ENCODE measurements at places on chromosomes 7 and 10.
A peak's percentile ranks its signal among the peaks of the same experiment; 100 is the strongest.

DNA sequence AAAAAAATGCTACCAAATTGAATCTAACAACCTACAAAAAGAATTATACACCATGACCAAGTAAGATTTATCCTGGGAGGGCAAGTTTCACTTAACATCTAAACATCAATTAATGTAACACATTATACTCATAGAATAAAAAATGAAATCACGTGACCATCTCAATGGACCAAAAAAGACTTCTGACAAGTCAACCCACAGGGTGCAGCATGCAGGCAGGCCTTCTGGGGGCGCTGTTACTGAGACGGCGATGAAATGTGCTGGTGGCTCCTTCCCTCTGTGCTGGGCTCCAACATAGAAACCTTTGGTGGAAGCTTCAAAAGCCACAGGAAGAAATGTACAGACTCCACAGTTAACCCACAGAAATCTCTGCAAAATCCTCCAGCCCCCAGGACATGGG, 103.1 kb downstream of the INHBA start:
- peak; percentile 1 for DNase-seq

DNA sequence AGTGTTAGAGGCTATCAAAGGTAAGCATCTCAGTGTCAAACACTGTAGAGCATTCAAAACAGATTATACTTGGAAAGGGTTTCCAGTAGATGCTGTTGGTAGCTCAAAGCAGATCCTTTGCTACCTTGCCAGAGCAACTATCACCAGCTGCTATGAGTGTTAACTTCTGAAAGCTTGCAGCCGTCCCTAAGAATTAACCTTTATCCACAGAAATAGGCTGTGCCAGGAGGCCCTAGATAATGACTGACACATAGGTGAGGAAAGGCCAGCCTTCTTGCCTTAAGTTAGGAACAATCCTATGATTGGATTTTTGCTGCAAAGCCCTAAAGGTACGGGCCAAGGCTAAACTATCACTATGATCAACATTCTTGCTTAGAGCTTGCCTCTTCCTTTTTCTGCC, 263.2 kb downstream of the DGKB start:
- DNase-seq, result no peak

GRCh38 chr7:52877240-52877639, 158.2 kb upstream of the POM121L12 start:
- DNase-seq, result no peak

DNA sequence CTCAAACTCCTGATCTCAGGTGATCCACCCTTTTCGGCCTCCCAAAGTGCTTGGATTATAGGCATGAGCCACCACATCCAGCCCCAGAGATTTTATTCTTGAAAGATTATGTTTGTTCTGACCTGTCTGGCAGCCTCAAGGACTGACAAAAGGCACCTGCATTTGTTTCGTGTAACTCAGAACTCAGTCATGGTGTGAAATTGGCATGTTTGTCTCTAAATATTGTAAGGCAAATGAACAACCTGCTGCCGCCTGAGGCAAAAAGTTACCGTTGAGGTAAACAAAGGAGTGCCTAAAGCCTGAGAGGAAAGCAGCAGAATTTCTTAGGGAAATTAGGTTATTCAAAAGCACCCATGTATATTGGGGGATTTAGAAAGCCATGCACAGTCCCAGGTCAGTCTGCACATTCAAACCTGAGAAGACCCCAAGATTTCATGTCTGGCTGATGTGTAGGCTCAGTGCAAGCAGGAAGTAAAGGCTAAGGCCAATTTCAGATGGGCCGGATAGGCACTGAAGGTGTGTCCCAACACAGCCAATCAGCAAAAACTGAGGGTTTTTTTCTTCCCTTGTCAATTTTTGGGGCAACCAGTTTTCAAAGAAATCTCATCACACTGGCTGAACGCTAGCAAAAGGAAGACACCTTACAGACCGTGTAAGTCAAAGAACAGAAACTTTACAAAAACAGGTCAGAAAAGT, 33.3 kb upstream of the HHEX start:
- no peak for DNase-seq

- no peak for DNase-seq
Observed at GRCh38 chr10:95542761-95543160, 18.4 kb downstream of the SORBS1 start.

GRCh38 chr10:60508037-60508436, 118.4 kb upstream of the ANK3 start:
- no peak for DNase-seq

- DNase-seq, result no peak
Observed at GRCh38 chr7:3757059-3757458, 456.0 kb downstream of the SDK1 start.

- DNase-seq, result no peak
Observed at GRCh38 chr10:49602380-49603023, 7.6 kb upstream of the SLC18A3 start.

- DNase-seq, result no peak
Observed at GRCh38 chr10:13816195-13816925, 229.6 kb downstream of the PRPF18 start.

GRCh38 chr7:25636871-25637283, 408.6 kb upstream of the NPVF start:
- DNase-seq, result no peak

DNA sequence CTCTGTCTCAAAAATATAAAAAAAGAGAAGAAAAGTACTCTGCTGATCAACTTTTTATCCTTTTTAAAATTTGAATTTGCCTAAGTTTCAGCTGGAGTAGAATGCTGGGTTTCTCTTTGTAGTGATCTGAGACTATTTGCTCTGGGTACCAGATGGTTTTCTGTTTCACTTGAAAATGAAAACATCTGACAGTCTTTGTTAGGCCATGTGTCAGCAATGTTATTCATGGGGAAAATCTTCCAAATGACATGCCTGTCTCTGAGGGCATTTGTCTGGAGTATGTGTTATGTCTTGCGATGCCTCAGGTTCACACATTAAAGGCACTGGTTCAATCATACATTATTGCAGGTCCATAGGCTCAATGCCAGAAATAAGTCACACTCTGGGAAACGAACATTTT, 175.3 kb upstream of the TMEM229A start:
- no peak for DNase-seq

DNA sequence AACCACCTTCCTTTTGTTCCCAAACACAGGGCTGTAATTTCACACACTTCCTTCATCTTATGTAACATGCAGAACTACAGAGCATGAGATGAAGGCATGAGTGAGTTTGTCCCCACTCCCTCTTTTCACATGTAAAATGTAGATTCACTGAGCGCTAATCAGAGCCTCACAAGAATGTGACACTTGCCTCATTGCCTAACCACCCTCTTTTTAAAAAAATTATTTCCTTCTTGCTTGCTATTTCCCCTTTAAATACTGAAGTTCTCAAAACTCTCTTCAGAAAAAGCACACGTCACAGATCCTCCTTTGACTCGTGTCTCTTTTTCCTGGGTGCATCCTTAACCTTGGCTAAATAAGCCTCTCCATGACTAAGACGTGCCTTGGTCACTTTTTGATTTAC, 121.2 kb upstream of the TARP start:
- DNase-seq, result no peak

GRCh38 chr7:101927802-101928201, 110.4 kb downstream of the CUX1 start:
- no peak for DNase-seq

DNA sequence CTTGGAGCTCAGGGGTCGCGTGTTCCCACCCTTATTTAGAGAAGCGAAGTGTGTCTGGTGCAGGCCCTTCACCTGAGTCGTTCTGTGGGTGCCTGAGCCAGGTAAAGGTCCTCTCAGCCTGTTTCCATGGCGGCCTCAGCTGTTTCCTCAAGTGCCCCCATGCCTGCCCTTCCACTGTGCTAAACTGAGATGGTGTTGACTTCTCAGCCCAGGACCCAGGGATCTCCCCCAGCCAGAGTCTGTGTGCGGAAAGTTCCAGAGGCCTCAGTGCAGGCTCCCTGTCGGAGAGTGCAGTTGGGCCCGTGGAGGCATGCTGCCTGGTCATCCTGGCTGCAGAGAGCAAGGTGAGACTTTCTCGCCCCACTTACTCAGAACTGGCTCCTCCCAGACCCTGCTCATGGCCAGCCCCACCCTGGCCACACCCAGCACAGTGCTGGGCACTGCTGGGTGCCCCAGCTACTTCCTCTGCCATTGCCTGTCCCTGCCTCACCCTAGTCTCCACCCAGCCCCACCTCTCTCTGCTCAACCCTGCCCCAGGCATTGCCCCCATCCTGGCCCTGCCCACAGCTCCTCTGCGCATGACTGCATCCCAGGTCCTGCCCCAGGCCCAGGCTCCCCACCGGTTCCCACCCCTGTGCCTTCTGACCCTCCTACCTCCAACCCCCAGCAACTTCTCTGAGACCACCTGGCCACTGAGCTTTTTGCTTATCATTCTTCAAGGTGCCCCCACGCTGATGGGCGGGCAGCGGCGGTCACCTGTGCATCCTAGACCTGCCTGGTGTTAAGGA, 20.3 kb downstream of the NACAD start:
- DNase-seq, result no peak

DNA sequence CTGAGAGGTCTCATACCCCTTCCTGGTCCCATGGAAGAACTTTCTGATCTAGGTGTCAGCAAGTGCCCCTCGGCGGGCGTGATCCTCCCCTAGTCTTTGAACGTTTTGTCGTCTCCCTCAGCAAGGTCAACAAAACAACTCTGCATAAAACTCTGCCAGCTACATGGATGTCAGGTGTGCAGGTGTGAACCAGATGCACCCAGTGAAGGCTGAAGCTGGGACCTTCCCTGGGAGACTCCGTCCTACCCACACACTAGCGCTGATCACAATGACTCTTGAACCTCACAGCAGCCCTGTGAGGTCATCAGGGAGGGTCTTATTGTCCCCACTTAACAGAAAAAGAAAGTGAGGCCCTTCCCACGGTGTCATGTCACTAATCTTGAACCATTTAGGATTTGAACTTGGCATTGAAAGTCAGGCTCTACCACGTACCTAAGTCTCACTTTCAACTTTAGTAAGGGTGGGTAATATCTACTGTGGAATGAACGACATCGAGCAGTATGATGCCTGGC, 68.1 kb downstream of the VSTM4 start:
- DNase-seq, result no peak

- DNase-seq, result no peak
Observed at GRCh38 chr10:71126432-71126831, 85.9 kb upstream of the UNC5B start.

GRCh38 chr10:46516660-46517416, 39.6 kb downstream of the GPRIN2 start:
- no peak for DNase-seq

DNA sequence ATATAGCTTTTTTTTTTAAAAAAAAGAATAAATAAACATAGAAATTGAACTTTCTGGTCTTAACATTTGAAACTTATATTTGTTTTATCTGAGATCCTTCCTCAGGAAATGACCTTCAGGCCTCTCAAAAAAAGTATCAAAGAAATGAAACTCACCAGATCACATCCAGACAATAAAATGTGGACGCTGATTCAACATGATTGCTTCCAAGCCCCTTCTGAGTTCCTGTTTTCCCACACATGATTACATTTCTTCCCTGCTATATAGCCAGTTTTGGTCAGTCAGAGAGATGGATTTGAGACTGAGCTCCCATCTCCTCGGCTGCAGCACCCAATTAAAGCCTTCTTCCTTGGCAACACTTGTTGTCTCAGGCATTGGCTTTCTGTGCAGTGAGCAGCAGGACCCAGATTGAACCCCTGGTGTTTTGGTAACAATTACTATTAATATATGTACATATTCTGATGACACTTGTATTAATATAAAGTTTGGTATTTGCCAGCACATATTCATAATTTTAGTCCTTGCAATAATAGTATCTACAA, 21.8 kb upstream of the SVIL start:
- DNase-seq, result no peak

GRCh38 chr10:64528294-64529002, 1007.2 kb downstream of the REEP3 start:
- no peak for DNase-seq

DNA sequence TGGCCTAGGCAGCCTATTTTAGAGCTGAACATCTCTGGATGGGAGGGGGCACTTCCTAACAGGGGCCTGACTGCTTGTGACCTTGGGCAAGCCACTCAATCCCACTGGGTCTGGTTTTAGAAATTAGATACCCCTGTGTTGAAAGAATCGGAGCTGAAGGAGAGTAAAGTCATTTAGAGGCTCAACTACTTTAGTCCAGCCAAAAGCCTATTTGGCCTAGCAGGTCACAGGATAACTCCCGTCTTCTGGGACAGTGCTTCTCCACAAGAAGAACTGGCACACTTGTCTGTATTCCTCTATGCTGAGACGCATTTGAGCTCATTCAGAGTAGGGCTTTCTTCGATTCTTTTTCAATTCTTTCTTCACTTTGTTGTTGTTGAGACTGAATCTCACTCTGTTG, 224.2 kb downstream of the CHCHD3 start:
- DNase-seq, result no peak

- no peak for DNase-seq
Observed at GRCh38 chr7:16320099-16320660, 101.2 kb downstream of the CRPPA start.

GRCh38 chr7:149598721-149599308, 101.2 kb upstream of the ZNF746 start:
- DNase-seq, result peak; percentile 37

DNA sequence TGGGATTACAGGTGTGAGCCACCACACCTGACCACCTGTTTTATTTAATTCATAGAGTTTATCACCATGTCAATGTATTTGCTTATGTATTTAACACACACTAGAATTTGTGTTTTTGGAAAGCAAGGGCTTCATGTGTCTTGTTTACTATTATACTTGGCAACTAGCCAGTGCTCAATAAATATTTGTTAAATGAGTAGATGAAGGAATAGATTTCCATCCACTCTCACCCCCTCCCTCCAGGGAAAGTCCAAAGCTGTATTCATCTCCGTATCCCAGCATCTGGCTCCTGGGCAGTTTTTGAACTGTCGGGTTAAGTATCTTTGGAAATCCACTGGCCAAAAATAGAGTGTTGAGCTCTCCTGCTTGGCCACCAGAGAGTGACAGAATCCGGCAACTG, 4.6 kb upstream of the RADIL start:
- DNase-seq, result no peak

GRCh38 chr7:30755384-30756154, 3.6 kb downstream of the INMT start:
- DNase-seq, result no peak

- peak; percentile 27 for DNase-seq
Observed at GRCh38 chr10:11610826-11611247, 613 bp downstream of the USP6NL start.

- no peak for DNase-seq
Observed at GRCh38 chr7:119413314-119413805, 859.6 kb upstream of the KCND2 start.

GRCh38 chr7:155066417-155066950, 3.6 kb upstream of the HTR5A start:
- DNase-seq, result no peak

DNA sequence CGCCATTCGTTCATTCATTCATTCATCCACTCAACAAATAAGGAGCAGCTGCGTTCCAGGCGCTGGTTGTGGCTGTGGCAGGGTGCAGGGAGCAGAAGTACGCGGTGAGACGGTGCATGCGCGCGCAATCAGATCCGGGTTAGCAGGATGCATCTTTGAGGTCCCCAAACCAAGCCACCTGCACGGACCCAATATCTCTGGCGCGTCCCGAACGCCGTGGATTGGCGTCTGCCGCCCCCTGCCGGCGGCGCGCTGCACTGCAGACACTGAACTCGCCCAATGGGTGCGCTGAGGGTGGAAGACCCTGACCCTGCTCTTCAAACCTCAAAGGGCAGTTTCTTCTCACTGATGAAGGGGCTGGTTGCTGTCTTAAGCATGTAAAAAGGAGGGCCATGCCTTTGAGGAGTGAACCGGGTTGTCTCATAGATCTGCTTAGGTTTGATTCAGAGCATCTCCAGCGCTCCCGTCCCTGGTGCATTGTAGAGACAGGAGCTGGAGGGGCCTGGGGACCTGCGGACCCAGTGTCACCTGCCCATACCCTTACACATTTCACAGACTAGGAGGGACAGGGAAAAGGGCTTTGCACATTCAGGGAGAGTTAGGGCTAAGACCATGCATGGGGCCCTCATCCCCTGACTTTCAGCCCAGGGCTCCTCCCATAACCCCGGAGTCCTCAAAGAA, 102.5 kb downstream of the RAMP3 start:
- DNase-seq, result peak; percentile 65
